ENCODE measurements at places on chromosomes 6 and 20.

GRCh38 chr6:26445934-26446667 is 5.8 kb downstream of the BTN3A3 start:
- no peak for DNase-seq

- no peak for DNase-seq
These were observed 48.4 kb downstream of the ZFAND3 start for GRCh38 chr6:37867756-37868446.

DNA sequence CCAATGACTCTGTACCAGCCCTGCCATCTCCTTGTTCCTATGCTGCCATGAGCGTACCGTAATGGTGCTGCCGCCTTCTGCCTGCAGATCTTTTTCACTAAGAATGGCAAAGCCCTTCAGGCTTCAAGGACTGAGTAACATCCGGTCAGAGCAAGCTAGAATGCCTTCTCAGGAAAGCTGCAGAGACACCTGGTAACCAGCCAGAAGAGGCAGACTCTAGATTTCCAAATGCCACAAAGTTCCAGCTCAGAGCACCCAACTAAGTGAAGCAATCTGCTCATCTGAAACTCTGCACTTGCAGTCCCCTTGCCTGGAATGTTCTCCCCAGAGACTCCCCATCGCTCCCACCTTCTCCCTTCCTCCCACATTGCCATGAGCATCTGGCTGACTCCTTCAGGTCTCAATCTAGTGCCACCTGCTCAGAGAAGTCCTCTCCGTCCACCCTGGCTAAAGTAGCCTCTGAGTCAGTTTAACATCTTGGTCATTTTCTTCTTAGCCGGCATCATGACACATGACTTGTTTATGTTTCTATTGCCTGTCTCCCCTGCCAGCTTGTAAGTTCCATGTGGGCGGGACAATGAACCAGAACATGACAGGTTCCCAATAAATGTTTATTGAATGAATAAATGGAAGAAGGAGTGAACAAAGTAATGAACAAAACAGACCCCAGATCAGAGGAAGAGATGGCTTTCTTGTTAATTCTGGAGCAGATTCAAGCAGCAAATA is 6.9 kb upstream of the OCSTAMP start:
- DNase-seq: no peak

DNA sequence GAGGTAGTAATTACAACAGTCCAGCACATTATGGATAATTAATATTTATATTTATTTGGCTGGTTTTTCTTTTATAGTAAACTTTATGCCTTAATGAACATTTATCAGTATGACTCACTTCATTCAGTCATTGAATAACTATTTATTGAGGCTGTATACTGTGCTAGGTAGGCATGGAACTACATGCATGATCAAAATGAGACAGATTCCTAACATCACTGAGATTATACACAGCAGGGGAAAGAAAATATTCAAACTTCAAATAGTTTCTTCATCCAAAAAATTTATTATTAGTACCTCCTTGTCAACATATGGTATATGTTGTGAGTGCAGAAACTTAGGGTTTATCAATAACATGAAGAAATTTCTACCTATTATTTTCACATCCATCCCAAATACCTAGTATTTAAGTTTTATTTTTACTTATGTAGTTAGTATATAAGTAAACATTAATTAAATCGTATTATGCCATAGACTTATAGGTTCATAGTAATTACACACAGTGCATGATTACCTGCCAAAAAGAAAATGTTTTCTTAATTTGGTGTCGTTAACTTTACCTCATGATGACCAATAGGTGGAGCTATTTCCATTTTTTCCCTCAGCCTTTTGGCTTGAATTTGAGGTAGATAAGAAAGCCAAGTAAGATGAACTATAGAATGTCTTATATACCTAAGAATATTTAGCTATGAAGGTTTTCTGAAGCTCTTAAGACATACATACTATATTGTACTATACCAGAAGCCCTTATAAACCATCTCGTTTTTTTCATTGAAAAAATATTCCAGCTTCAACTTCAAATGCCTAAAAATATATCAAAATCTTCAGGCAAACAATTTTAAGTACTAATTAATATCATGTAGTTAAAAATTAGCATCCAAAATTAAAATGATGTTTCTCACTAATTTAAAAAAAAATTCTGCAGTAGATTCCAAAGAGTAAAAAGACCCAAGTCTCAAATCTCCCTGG is 12.5 kb upstream of the TMEM30A start:
- no peak for DNase-seq

DNA sequence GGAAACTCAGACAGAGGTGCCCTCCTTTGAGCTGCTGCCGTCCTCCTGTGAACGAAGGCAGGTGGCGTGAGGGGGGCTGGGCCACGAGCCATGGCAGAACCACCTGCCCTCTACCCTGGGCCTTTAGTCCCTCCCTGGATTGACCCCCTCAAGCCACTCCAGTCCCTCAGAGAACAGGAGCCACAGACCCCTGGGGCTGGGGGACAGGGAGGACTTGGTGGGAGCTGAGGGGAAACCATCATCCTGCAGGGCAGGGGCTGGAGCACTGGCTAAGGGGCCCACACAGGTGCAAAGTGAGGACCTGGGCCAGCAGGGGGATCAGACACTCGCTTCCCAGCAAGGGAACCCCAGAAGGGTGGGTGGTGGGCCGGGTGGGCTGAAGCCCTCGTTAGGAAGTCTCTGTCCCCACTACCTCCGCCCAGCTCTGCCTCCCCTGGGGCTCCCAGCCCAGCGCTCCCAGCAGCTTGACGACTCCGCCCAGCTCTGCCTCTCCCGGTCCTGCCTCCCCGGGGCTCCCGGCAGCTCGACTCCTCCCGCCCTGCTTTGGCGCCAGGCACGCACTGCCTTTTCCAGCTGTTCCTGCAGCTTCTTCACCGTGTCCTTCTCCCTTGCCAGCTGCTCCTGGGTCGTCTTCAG is 44.4 kb downstream of the DSTN start:
- DNase-seq: no peak

DNA sequence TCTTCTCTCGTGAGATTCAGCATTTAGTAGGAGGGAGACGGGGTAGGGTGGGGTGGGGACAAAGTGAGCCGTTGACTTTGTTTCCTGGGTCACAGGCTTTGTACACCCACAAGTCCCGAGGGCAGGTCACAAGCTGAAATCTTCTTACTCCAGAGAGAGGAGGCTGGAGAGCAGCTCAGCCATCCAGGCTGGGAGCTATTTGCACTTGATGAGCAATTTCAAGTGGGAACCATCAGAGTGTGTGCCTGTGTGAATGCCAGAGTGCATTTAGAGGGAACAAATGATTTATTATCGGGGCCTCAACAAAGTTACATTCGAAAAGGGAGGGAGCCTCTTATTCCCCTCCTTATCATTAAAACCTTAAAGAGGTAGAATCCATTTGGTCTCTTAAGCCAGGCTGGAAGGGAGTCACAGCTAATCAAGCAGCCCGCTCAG is 155.7 kb upstream of the JARID2 start:
- no peak for DNase-seq

DNA sequence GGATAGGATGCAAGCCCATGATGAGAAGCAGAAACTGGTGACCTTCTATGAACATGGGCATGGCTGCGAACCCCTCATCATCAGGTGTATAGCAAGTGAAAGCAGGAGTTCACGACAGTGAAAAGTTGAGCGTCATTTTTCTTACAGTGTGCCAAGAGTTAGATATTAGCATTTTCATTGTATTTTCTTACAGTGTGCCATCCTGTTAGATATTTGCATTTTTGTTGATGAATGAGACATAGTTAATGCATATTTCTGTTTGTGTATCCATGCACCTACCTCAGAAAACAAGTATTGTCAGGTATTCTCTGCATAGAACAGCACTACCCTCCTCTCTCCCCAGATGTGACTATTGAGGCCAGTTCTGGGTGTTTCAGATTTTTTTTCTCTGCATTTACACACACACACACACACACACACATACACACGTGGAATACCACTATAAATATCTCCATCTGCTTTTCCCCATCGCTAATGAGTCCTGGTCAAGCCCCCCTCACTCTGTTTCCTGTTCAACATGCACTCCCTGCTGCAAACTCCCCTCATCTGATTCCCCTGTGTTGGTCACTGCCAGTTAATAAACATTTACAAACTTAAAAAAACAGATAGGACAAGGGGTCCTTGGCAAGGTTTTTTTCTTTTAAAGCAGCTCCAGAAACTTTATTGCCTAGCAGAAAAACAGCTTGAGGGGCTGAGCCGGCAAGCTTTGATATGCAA is 41.7 kb downstream of the PLN start:
- DNase-seq: no peak

- no peak for DNase-seq
These were observed 1.5 kb downstream of the CD2AP start for GRCh38 chr6:47479140-47479508.

DNA sequence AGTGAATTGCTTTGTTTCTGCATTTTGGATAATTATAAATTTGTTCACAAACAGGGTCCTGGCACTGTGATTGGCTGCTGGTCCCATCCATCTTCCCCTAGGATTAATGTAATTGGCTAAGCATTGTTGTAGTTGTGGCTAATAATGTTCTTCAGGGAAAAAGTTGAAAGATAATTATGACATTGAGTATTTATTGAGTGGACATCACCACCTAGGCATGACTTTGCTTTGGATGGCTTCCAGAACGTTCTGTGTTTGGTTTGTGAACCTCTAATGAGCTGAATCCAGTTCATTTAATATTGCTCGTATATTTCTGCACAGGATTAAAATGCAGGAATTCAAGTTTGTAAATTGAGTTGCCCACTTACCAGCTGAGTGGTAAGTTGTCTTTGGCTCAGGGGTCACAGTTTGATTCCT is 55.1 kb downstream of the ARID1B start:
- DNase-seq: no peak

- no peak for DNase-seq
These were observed 102.7 kb downstream of the BMP5 start for GRCh38 chr6:55772730-55773129.

DNA sequence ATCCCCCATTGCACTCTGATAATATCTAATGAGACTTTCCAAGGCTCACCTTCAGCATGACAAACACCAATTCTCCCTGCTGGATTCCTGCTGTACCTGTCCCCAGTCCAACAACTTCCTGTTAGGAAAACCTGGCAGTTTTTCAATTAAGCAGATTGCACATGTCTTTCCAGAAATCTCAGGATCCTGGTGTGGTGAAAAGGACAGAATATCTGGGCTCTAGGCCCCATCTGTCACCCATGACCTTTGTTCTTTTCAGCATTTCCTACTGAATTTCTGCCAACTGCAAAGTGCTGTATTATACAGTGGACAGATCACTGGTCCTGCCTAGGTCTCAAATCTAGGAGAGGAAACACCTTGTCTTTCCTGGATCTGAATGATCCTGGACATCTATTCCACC is 27.7 kb upstream of the DTNBP1 start:
- no peak for DNase-seq

GRCh38 chr6:129619579-129620233 is 90.3 kb downstream of the ARHGAP18 start:
- no peak for DNase-seq

DNA sequence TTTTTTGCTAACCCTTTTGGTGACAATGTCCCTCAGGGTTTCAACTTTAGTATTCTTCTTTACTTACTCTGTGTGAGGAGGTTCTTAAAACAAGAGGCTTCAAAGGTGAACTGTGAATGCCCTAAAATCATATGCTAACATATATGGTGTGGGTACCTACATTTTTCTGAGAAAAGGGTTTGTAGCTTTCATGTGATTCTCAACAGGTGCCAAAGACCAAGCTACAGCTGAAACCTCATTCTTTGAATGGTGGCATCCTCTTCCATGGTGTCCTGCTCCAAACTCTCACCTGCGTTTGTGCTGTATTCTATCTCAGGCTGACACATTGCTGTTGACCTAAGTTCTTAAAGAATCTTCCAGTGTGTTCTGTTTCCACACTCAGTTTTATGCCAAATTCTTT is 177.3 kb downstream of the PRL start:
- DNase-seq: no peak

DNA sequence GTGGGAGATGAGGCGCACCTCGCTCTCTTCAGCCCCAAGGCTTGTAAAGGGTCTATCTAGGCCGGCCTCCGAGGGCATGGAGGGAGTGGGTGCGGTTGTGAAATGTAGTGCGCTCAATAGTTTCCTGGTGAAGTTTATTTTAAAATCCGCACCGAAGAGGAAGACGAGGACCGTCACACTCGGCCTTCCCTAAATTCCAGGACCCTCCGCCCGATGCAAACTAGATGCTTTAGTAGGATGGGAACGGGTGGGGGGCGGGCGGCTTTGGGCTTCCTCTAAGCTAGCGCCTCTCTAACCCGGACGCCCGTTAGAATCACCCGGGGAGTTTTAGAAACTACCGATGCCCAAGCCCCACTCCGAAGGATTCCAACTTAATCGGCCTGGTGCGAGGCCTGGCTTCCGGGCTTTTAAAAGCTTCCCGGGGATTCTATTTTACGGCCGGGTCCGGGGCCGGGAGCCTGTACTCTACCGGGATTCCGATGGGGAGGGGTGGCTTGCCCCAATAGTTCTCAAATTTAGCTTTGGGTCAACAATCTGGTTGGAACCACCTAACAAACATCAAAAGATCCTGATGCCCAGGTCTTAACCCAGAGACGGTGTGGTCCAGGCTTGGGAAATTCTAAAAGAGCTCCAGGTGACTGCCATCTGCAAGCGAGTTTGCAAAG is 548 bp upstream of the BCAS4 start:
- DNase-seq: no peak

GRCh38 chr6:104862456-104862855 is 2.7 kb upstream of the HACE1 start:
- DNase-seq: no peak

DNA sequence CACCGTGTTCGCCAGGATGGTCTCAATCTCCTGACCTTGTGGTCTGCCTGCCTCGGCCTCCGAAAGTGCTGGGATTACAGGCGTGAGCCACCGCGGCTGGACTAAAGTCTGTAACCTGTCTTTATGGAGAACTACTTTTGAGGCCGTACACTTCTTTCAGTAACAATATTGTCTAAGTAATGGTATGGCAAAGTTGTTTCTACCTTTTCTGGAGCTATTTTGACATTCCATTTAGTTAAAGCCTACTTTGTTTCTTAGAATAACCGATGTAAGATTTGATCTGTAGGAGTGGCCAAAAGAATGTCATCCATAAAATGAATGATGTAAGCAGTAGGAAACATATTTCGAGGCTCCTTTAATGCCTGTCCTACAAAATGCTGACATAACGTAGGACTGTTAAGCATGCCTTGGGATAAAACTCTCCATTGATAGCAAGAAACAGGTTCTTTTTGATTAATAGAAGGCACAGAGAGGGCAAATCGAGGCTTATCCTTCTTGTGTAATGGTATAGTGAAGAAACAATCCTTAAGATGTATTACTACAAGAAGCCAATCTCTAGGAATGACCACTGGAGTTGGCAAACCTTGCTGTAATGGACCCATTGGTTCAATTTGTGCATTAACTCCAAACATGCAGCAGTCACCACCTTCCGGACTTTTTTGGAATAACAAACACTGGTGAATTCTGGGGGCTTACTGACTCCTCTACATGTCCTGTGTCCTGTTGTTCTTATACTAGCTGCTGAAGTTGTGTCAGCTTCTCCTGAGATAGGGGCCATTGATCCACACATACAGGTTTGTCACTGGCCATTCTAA is 35.9 kb downstream of the HLA-DRA start:
- DNase-seq: no peak
